ENCODE measurements at places on chromosomes 11 and 22.

DNA sequence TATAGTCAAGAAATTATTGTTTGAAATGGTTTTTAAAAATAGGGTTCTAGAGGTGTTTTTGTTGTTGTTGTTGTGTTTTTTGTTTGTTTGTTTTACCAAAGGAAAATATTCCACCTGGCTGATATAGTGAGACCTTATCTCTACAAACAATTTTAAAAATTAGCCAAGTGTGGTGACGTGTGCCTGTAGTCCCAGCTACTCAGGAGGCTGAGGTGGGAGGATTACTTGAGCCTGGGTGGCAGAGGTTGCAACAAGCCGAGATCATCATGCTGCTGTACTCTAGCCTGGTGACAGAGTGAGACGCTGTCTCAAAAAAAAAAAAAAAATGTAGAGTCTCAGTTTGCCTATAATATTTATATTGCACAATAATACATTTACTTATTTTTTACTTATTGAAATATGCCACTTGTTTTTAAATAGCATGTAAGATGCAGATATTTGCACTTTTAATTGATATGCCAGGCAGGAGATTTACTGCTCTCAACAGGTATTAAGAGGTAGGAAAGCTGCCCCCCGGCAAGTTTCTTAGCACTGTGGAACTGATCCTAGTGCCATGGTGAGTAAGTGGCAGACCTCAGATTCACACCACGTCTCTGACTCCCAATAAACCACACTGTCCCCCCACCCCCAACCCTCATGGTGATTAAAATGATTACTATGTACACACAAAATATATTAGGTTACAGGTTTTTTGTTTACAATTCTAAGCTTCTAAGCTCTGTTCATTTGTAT lies 157.4 kb downstream of the TEAD1 start:
- DNase-seq, result no peak

GRCh38 chr11:132770829-132771530 lies 761.3 kb downstream of the OPCML start:
- DNase-seq, result no peak

DNA sequence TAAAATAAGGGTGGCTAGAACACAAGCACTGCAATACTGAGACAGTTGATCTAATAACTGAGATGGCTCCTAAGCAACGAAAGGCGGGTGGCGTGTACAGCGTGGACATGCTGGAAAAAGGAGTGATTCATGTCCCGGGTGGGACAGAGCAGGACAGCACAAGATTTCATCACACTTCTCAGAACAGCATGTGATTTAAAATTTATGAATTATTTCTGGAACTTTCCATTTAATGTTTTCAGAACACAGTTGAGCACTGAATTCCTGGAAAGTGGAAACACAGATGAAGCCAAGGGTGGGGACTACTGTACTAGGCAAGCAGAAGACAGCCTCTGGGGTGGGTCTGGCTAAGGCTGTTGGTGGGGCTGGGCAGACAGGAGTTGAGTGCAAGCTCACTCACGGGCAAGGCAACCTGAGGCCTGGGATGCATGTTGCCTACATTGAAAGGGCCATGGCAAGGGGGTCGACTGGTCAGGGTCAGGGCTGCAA lies 165.6 kb upstream of the DDI1 start:
- DNase-seq, result no peak

DNA sequence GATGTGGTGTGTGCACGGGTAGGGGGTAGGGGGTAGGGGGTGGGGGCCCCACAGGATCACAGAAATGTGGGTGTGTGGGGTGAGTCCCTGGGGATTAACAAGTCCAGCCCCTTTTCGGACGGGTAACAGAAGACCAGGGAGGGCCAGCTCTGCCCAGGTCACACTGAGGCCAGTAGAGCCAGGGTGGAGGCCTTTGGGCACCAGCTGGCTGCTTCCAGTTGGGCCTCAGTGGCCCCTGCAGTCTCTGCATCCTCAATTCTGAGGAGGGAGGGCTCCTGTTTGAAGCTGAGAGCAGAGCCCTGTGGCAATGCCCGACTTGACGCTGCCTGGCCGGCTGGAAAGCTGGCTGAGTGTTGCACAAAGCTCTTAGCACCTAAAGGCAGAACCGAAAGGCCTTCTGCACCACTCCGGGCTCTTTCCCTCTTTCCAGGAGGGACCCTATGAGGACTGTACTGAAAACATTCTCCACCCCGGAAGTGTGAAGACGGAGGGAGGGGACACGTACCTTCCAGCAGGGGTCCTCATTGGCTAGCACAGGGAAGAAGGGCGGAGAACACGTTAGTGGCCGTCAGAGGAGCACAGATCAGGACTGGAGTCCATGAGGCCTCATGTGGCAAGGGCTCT lies 120.4 kb downstream of the PHF21B start:
- DNase-seq, result no peak

- no peak for DNase-seq
These were observed 194.9 kb downstream of the SWAP70 start for GRCh38 chr11:9858822-9859221.

- DNase-seq, result no peak
These were observed 40.9 kb upstream of the PPP2R1B start for GRCh38 chr11:111807076-111807475.
